T-cell (primary cell): ENCODE measurements at places on chromosomes 13 and 19. TPM values are rescaled to one million over a fixed set of nuclear protein-coding genes. Genes with fewer than 3 reads are reported as not detected.

- H3K27ac ChIP-seq = no peak overlapping the region
- DNase-seq = no peak
- H3K27me3 ChIP-seq = no peaks in the 10 kb centered on the region
- H3K4me3 ChIP-seq = no peak overlapping the region
- H3K4me1 ChIP-seq = no peaks in the 10 kb centered on the region
- H3K36me3 ChIP-seq = no peaks in the 10 kb centered on the region
Observed at GRCh38 chr13:111511805-111512504, 191.5 kb downstream of the TEX29 start.

The C5AR2 gene
- total RNA-seq = 0.79 TPM

The TMTC4 gene
- 52.2 TPM for total RNA-seq

DNA sequence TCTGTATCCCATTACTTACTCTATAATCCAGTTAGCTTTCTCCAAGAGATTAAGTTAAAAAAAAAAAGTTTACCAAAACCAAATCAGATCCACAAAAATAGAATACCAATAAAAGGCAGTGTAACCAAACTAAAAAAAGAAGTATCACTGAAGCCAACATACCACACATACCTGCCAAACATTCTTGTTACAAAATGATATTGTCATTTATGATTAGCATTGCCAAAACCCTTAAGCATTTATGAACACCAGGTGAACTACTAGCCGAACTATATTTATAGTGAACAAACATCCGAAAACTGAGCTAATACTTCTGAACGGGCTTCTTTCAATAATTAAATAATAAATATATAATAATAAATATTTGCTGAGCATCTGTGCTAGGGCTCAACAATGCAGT lies 59.1 kb upstream of the EEF1AKMT1 start:
- H3K27ac ChIP-seq = no peak overlapping the region
- H3K27me3 ChIP-seq = no peaks in the 10 kb centered on the region
- H3K36me3 ChIP-seq = no peaks in the 10 kb centered on the region
- H3K4me3 ChIP-seq = no peak overlapping the region
- H3K4me1 ChIP-seq = peaks cover 2% of the 10 kb centered on the region

DNA sequence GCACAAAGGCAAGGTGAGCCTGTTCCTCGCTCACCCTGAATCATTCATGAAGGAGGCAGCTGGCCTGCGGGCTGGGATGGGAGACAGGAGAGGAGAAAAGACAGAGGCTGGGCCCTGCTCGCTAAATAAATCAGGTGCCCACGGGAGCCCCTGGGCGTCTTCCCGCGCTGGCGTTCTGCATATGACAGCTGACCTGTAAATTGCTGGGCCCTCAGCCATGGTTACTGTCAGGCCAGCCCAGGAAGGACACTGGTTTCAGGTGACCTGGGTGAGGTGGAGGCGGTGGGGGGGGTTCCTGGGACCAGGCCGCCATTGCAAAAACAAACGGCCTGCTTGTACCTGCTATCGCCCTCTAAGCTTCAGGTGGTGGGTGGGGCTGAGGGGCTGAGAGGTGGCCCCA lies 3.4 kb upstream of the PTBP1 start:
- H3K4me1 ChIP-seq = peaks cover 2% of the 10 kb centered on the region
- no peak for DNase-seq
- H3K27me3 ChIP-seq = peaks cover 12% of the 10 kb centered on the region

DNA sequence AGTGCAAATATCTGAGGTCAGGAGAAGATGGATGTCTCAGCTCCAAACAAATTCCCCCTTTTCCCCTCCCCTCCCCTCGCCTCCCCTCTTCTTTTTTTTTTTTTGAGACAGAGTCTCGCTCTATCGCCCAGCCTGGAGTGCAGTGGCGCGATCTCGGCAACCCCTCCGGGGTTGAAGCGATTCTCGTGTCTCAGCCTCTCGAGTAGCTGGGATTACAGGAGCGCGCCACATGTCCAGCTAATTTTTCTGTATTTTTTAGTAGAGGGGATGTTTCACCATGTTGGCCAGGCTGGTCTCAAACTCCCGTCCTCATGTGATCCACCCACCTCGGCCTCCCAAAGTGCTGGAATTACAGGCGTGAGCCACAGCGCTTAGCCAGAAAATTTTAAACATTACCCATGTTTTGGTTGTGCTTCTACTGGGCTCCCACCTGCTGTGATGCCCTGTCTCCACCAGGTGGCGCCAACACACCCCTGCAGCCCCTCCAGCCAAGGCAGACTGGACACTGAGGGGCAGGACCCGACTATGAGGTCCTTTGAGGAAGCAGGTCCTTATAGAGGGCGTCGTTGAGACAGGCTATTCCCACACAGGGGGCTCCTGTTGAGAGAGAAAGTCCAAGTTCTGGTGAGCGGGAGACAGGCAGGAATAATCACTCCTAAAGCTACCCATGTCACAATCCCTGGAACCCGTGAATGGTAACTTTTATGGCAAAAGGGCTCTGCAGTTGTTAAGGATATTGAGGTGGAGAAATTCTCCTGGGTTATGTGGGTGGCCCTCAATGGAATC lies 6.3 kb downstream of the ERICH4 start:
- peak; percentile 33 for DNase-seq
- no peak overlapping the region for H3K4me3 ChIP-seq
- H3K27me3 ChIP-seq = no peaks in the 10 kb centered on the region
- no peaks in the 10 kb centered on the region for H3K36me3 ChIP-seq
- H3K4me1 ChIP-seq = peaks cover 14% of the 10 kb centered on the region

The KCTD15 gene
- total RNA-seq = 3.2 TPM

The URAD gene
- not detected for total RNA-seq

DNA sequence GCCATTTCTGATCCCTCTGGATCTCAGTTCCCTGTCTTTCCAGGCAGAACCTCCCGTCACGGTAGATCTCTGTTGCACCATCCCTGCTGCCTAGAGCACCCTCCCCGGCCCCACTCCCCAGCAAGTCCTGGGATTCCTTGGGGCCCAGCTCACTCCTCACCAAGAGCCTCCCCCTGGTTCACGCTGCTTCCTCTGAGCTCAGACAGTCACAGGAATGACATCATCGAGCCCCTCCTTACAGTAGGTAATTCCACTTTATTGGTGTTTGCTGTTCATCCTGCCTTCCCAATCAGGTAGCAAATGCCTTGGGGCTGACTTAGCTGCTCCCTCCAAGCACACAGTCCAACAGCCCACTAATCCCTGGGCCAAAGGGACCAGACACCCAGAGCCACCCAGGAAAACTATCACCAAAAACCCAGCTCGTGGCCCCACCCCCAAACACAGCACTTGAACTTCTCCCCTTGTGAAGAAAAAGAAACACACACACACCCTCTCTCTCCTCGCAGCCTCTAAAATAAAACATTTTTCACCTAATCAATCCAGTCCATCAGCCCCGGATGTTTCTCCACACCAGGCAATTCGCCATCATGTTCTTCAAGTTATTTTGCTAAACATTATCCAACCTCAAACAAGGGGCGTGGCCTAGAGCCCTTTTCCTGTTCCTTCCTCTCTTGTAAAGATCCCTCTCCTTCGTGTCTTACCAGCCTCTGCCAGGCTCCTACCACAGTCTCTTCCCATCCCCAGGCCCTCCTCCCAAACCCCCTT lies 2.5 kb downstream of the NAPA start:
- no peak overlapping the region for H3K27ac ChIP-seq
- peaks cover 2% of the 10 kb centered on the region for H3K36me3 ChIP-seq
- H3K27me3 ChIP-seq = no peaks in the 10 kb centered on the region
- peaks cover 28% of the 10 kb centered on the region for H3K4me1 ChIP-seq

- H3K4me1 ChIP-seq = no peaks in the 10 kb centered on the region
- no peak overlapping the region for H3K4me3 ChIP-seq
- no peak for DNase-seq
- no peaks in the 10 kb centered on the region for H3K36me3 ChIP-seq
- peaks cover 31% of the 10 kb centered on the region for H3K27me3 ChIP-seq
- no peak overlapping the region for H3K27ac ChIP-seq
Observed at GRCh38 chr13:101916775-101917474, 464.4 kb downstream of the ITGBL1 start.

The GDF15 gene
- 1.7 TPM for total RNA-seq

The CEACAM1 gene
- total RNA-seq = 2.4 TPM

DNA sequence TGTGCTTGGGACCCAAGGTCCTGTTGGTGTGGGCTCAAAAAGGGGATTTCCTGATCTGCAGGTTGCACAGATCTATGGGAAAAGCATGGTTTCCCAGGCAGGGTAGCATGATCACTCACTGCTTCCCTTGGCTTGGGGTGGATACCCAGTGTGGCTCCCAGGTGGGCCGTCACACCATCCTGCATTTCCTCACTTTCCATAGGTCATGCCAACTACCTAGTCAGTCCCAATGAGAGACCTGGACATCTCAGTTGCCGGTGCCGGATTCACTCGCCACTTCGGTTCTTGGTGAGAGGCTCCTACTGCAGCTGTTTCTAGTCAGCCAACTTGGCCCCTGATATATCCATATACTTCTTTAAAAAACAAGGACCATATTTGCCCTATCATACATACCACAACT lies 503.0 kb downstream of the PCDH17 start:
- H3K27me3 ChIP-seq = no peaks in the 10 kb centered on the region
- H3K4me3 ChIP-seq = no peak overlapping the region
- H3K36me3 ChIP-seq = no peaks in the 10 kb centered on the region
- H3K4me1 ChIP-seq = no peaks in the 10 kb centered on the region
- DNase-seq = no peak

GRCh38 chr19:5698635-5699422 lies 8.7 kb downstream of the RPL36 start:
- no peak for DNase-seq
- no peaks in the 10 kb centered on the region for H3K27me3 ChIP-seq
- H3K4me3 ChIP-seq = no peak overlapping the region
- H3K27ac ChIP-seq = no peak overlapping the region

The SIGLEC5 gene
- 0.16 TPM for total RNA-seq
